ENCODE measurements at places on chromosomes 1 and 21.
A peak's percentile ranks its signal among the peaks of the same experiment; 100 is the strongest.

- DNase-seq, result no peak
These were observed 103.8 kb upstream of the PDE4B start for GRCh38 chr1:65688848-65689247.

DNA sequence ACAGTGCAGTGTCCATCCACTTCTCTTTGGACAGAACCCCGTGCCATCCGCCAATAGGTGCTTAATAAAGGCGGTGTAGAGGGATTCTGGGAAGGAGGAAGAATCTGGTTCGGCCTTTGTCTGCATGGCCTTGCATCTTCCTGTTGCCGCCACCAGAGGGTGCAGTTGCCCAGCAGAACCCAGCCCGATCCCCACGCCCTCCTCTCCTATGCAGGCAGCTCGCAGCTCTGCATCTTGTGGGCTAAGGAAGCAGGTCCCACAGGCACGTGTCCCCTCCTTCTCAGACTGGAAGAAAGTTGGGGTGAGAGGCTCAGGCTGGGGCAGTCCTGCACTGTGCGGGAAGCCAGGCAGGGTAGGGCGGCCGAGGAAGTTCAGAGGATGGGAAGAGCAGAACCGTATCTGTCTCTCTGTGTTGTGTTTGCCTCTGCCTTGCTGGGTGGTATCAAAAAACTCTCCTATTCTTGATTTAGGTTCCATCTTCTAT, 20.8 kb downstream of the NAV1 start:
- peak; percentile 93 for DNase-seq

DNA sequence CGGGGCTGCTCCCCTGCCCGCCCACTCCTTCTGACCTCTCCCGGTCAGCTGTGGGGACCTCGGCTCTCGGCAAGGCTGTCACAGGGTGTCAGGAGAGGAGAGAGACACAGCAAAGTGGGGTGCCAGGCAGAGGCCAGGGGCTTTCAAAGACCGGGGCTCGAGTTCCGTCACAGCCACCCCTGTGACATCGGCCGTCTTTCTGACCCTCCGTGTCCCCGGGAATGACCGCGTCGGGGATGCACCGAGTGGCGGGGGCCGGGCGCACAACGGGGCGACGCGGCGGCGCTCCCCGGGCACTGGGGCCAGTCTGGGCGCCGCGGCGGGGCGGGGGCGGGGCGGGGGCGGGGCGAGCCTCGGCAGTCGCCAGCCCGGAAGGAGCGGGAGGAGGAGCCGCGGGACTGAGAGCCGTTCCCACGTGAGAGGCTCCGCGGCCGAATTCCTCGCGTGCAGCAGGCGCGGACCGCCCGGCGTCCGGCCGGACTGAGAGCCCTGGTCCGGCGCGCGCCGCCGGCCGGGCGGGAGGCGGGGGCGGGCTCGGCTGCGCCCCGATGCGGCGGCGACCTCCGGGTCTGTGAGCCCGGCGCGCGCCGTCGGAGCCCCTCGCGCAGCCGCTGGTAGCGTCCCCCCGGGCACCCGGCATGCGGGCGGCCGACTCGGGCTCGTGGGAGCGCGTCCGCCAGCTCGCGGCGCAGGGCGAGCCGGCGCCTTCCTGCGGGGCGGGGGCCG, 229.7 kb upstream of the TMEM51 start:
- DNase-seq, result peak; percentile 76

DNA sequence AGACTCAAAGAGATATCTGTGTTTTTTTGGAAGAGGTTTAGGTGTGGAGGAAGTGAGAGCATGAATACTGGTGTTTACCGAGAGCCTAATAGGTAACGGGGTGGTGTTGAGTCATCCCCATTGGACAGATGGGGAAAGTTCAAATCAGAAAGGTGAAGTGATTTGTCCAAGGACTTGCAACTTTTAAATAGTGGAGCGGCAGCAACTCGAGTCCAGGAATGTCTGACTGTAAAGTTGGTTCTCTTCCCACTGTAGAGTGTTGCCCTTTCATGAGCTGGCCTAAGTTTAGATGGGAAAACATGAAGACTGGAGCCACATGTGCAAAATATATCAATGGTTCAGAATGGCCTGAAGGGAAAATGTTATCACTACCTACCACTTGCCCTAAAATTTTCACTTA, 125.7 kb downstream of the LYPLAL1 start:
- DNase-seq, result no peak

DNA sequence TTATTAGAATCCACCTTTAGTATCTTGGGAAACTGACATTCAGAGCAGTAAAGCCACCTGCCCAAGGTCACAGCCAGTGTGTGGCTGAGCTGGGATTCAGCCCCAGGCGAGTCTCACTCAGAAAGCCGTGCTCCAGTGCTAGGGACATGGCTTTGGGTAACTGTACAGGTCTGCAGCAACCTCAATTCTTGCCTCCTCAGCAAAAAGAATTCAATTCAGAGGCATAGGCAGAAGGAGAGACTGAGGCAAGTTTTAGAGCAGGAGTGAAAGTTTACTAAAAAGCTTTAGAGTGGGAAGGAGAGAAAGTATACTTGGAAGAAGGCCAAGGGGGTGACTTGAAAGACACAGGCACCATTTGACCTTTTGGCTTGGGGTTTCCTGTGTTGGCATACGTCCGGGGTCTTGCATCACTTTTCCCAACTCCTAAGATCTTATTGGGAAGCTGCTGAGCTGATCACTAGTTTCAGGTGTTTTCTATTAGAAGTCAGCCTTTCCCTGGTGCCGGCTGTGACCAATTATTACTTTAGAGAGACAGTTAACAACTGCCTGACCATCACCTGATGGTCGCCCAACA, 529.3 kb downstream of the MATN1 start:
- no peak for DNase-seq

DNA sequence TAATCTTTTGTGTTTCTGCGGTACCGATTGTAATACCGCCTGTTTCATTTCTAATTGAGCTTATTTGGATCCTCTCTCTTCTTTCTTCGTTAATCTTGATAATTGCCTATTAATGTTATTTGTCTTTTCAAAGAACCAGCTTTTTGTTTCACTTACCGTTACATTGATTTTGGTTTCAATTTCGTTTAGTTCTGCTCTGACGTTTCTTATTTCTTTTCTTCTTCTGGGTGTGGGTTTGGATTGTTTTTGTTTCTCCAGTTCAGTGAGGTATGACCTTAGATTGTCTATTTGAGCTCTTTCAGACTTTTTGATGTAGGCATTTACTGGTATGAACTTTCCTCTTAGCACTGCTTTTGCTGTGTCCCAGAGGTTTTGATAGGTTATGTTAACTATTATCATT, 9.4 kb downstream of the OR2M2 start:
- no peak for DNase-seq

DNA sequence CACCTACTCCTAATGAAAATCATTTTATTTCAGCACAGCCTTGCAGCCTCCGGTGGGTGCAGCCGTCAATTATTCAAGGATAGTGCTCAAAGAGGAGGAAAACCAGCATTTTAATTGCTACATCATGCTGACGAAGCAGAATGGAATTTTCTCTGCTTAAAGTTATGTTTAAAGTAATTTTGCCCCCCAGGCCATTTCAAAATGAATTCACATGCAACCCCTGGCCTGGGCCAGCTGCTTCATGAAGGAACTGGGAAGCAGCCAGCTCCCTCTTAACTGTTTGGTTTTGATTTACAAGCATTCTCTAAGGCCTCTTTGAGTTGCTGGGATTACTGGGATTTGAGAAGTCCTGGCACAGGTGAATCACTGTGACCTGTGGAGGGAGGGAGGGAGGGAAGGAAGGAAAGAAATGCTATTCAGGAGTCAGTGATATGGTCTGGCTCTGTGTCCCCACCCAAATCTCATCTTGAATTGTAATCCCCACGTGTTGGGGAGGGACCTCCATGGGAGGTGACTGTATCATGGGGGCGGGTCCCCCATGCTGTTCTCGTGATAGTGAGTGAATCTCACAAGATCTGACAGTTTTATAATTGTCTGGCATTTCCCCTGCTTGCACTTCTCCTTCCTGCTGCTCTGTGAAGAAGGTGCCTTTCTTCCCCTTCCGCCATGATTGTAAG, 66.0 kb downstream of the PGBD5 start:
- DNase-seq, result no peak

GRCh38 chr1:221457685-221458446, 284.0 kb downstream of the DUSP10 start:
- DNase-seq, result no peak

DNA sequence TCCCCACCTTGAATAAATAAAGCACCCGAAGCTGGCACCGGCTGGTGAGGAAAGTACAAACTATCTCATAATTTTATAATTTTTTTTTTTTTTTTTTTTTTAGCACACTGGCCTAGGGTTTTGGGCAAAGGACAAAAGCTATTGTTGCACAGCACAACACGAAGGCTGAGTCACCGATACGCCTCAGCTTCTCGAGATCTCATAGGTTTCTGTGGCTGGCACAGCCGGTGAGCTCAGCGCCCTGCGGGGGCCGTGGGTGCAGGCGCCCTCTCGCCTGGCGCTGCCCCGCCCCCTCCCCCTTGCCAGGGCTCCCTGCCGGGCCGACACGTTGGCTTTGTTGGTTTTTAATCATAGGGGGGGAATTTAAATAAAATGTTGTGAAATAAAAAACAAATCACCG, 17.2 kb downstream of the CASZ1 start:
- no peak for DNase-seq

DNA sequence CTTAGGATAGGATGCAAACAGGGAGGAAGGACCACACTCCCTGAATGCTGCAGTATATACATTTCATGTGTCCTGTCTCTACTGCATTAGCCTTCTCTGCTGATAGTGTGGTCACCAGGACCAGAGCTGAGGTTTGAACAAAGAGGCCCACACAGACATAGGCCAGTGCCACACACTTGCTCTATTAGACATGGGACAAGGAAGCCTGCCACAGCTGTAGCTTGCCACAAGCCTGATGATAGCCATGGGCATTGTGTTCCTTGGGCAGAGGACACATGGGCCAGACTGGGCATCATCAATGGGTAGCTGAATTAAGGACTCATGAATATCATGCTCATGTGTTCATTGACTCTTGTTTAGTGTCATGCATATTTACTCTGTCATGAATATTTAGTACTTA, 10.4 kb downstream of the CAMSAP2 start:
- DNase-seq, result no peak

DNA sequence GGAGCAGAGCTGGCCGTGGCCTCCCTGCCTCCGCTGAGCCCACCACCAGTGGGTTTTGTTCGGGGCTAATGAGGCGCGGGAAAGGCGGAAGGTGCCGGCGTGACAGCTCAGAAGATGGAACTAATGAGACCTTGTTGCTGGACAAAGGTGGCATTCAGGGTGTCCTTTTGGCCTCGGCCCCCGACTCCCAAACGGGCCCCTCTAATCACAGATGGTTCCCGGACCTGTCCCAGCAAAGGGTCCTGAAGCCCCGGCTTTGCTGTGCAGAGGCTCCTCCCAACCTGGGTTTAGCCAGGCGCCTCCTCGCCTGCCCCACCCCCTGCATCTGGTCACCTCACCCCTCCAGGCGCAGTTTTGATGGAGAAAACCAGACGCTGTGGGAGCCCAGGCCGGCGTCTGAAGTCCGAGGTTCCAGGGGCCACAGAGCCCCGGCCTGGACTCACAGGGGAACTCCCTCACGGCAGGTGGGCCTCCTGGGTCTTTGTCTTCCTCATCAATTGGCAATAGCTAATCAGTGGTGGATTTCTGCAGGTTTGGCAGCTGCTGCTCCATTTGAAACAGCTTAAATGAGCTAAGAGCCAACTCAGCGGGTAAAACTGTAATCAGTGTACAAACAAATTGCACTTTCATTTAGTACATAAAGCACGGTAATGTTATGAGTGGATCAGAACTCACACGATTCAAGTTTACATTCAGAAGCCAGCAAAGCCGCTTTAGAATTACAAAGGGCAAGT, 44.3 kb upstream of the ADARB1 start:
- DNase-seq, result no peak

- no peak for DNase-seq
These were observed 56.9 kb downstream of the TRIM11 start for GRCh38 chr1:228349701-228350171.

DNA sequence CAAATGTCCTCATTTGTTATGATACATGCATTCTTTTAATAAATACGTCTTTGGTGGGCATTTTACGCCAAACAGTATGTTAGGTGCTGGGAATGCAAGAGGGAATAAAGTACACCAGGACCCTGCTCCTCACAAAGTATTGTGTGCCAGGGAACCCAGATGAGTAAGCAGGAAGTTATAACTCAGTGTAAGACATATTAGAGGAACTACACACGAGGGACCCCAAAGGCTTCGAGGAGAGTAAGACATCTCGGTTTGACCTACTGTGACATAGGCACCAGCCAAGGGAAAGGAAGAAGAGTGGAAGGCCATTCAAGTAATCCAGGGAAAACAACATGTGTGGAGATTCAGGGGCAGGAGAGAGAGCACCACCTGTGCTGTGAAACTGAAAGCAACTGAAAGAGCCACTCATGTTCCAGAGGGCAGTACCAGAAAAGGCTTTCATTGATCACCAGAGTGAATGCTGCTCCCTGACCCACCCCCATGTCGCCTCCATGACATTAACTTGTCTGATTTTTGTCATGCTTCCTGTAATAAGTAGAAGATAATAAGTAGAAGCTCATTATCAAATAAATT, 542.5 kb upstream of the PKN2 start:
- no peak for DNase-seq

GRCh38 chr1:227790868-227791267, 24.6 kb upstream of the PRSS38 start:
- DNase-seq, result no peak

- DNase-seq, result no peak
These were observed 281.6 kb upstream of the RGS18 start for GRCh38 chr1:191876631-191877030.

DNA sequence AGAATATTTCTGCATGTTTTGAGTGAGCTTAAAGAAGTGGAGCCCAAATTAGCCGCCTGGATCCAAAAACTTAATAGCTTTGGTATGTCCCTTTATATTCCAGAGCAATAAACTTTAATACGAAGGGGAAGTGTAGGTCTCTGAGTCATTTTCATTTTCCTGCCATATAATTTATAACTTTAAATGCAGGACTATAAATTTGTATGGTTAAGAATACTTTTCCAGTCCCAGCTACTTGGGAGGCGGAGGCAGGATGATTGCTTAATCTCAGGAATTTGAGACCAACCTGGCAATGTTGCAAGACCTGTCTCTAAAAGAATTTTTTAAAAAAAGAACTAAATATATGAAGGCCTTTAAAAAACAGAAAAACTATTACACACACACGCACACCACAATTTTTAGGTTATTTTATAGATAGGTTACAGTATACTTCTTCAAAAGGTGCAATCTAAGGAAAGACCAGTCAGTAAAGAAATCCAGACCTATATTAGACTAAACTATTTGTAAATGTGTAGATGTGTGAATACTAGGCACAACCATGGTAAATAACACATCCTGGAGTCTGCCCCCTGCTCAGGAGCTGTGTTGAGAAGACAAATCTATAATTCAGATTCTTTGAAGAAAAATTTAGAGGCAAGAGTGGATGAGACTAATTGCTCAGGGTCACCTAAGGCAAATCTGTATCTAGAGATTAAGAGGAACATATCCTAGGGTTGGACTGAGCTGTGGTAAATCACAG, 80.3 kb downstream of the TTC3 start:
- DNase-seq, result no peak

GRCh38 chr1:243260221-243260880, 4.5 kb downstream of the SDCCAG8 start:
- DNase-seq, result no peak

GRCh38 chr1:5664906-5665875, 327.0 kb downstream of the NPHP4 start:
- no peak for DNase-seq
